Stimulated activated CD4-positive, alpha-beta T cell treated with anti-CD3 and anti-CD28 coated beads, Interleukin-4, amount 100 ng/mL, for 48 hours (primary cell): ENCODE measurements at places on chromosomes 1 and 21.

DNA sequence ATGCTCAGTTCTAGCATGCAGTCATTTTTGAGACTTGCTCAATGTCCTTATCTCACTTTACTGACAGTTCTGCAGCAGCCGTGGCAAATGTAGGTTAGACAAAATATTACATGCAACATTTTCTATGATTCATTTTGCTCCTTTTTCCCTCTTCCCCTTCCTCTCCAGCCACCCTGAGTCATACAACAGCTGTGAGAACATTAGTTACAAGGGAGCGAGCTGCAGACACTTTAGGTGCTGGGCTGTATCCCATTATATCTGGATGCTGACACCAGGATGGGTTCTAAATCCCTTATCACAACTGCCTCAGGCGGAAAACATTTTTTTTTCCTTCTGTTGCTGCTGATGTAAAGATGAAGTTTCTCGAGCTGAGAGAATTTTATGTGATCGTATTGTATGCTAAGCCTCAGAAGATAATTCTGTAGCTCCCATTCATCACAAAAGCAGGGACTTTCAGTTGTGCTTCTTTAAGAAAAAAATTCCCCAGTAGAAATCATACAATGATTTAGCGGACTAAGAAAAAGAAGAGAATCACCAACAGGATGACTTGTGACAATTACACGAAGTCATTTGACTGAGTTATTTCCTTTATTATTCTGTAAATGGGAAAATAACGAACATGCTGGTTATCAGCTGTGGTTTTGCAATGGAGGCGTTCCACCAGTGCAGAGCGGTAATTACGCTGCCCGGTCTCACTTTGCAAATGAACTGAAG lies 345.0 kb downstream of the DISC1 start:
- DNase-seq = no peak

DNA sequence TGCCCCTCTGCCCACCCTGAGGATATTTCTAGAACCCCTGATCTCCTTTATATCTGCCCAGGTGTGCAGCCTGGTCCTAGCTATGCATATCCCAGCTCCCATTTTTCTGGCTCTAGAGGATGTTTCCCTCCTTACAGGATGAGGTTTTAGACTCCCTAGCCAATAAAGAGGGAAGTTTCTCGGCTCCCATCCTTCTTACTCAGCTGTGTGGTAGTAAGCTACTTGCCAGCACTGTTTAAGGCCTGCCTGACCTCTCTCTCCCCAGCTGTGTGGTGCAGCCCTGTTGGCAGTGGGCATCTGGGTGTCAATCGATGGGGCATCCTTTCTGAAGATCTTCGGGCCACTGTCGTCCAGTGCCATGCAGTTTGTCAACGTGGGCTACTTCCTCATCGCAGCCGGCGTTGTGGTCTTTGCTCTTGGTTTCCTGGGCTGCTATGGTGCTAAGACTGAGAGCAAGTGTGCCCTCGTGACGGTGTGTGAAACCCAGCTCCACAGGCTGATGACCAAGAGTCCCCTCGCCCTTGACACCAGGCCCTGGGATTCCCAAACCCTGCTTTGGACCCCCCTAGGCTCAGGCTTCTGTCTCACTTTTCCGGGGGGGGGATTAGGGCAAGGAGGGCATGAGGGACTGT lies 7.8 kb upstream of the P3R3URF start:
- no peak for DNase-seq

GRCh38 chr1:244782056-244782455 lies 53.4 kb upstream of the COX20 start:
- DNase-seq = no peak

DNA sequence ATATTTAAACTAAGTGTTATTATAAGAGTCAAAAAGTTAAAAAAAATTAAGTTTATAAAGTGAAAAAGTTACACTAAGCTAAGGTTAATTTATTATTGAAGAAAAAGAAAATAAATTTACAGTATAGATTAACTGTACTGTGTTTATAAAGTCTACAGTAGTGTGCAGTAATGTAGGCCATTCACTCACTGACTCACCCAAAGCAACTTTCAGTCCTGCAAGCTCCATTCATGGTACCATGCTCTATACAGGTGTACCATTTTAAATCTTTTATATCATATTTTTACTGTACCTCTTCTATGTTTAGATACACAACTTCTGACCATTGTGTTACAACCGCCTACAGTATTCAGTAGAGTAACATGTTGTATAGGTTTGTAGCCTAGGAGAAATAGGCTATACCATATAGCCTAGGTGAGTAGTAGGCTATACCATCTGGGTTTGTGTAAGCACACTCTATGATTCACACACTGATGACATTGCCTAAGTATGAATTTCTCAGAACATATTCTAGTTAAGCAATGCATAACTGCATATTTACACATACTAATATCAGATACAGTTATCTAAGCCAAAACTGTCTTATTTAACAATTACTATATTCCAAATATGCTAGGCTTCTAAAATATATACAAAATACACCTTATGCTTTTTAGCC lies 80.6 kb upstream of the GFI1 start:
- DNase-seq = no peak

- DNase-seq = no peak
These were observed 21.3 kb upstream of the RNU1-4 start for GRCh38 chr1:16718908-16719533.

- DNase-seq = no peak
These were observed 62.5 kb downstream of the WNT9A start for GRCh38 chr1:227885135-227885647.

DNA sequence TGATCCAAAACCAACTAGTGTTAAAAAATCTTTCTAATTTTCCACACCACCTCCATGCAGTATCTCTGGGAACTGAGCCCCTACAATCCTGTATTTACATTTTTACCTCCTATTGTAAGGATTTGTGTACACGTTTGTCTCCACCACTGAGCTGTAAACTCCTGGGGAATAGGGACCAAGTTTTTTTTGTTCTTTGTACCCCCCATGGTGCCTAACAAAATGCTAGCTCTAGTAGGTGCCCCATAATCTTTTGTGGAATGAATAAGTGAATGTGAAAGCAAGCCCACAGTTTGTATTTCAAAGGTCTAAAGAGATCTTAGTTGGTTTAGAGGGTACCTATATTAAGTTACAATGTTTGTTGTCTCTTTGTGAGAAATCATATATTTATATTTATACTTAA lies 879 bp upstream of the WLS start:
- DNase-seq = no peak
